ENCODE measurements at places on chromosomes 1 and 21. TPM values are rescaled to one million over a fixed set of nuclear protein-coding genes. Genes with fewer than 3 reads are reported as not detected.

GRCh38 chr1:14915356-14916054 is 238.0 kb upstream of the TMEM51 start:
- no peak for DNase-seq

Gene CNTN2
- total RNA-seq = 2.1 TPM

- DNase-seq = no peak
Measured at GRCh38 chr1:11990303-11991032, 10.2 kb downstream of the MFN2 start.

Gene PTGFR
- total RNA-seq = 28.7 TPM

Gene GSTM1
- not detected for total RNA-seq

- DNase-seq = no peak
Measured at GRCh38 chr1:24486331-24487065, 16.1 kb upstream of the RCAN3 start.

Gene SDHC
- total RNA-seq = 29.4 TPM

DNA sequence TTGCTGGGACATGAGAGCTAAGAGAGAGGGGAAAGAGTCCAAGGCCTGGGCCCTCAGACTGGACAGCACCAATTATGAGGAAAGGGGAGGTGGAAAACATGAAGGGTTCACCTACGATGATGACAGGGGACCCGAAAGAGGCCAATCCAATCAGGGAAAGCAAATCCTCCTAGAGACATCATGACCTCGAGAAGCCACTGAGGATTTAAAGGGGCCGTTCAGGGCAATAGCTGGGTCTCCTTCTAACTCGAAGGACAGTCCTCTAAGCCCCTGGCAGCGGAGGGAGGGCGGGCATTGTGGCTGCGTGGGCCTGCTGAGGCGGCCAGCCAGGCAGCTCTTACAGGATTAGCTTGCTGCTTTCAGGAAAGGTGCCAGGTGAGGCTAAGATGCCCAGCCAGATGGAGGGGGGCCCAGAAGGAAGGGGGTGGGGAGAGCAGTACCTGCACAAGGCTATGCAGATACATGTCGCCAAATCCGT is 7.4 kb downstream of the MEF2D start:
- no peak for DNase-seq

DNA sequence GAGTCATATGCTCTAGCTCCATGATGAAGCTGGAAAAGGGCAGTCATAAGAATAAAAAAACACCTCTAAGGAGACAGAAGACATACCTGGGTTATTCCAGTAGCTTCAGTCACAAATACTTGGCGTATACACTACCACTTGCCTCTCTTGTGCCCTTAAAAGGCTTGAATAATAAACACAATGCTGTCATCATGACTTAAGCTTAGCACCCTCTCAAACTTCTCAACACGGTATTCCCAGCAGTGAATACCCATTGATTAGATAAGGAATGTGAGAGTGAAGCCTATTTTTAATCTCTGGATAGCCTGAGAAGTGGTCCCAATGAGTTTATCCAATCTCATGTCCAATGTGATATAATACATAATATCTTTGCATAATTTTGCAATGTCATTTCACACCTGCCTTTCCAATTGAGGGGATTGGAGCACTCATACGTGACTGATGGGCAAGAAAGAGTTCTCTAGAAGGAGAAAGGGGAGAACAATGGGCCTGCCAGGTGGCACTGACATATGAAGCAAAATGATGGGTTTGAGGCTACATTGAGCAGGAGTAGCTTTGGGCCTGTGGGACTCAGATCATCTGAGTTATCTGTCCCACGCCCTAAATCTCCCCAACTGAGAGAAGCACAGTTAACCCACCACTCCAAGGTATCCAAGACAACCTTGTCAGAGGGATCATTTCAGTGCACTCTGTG is 298.6 kb upstream of the DAB1 start:
- no peak for DNase-seq

DNA sequence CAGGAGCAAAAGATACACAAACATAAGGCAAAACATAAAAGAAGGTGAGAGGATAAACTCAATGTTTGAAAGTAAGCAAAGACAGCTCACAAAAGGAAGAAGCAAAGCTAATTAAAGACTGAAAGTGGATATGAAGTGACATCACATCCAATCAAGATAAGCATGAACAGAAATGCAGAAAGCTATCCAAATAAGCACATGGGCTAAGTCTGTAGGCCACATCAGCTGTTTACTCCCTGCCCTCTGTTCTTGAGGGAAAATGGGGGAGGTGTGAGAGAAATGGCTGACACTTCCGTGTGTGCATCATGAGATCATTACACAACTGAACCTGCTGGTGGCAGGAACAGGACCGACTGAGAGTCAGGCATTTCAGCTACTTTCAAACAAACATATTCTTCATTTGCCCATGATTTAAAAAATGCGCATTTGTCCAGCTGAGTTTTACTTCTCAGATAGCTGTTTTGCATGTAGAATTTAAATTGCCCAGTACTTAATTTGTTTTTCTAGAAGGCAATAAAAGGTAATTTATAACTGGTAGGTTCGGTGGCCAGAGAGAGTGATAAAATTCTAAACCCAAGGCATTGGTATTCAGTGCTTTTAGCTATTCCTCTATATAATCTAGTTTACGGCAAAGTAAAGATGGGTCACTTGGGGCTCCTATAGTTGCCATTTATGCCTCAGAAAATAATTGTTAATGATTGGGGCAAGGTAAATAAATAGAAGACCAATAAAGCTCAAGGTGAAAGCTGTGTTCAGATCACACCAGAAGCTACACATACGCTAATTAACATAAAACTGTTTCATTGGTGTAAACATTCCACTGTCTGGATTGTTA is 27.2 kb upstream of the MAN1A2 start:
- peak; percentile 61 for DNase-seq

DNA sequence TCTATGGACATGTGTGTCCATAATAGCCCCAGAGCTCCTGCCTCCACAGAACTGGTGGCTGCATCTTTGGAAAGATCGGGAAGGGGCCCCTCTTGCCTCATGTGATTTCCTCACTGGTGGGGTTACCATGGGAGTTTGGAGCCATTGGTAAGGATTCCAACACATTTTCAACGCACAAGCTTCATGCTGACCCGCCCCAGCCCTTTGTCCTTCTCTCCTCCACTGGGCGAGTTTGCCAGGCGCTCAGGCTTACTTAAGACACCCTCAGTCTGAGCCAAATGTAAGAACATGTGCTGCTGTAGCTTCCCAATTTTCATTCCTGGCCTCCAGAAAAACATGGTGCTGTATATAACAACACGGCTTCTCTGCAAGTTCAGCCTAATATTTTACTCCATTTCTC is 72.4 kb downstream of the ATP5PO start:
- DNase-seq = no peak

- DNase-seq = no peak
Measured at GRCh38 chr1:229388897-229389580, 44.9 kb downstream of the ACTA1 start.

Gene XCL1
- not detected for total RNA-seq

Gene FNDC5
- 50.5 TPM for total RNA-seq

GRCh38 chr1:219757890-219758289 is 145.0 kb upstream of the ZC3H11B start:
- DNase-seq = peak; percentile 32

Gene RAB42
- total RNA-seq = 6.1 TPM

- DNase-seq = no peak
Measured at GRCh38 chr1:183227422-183228346, 41.6 kb downstream of the LAMC2 start.

Gene SDC3
- 32.4 TPM for total RNA-seq

GRCh38 chr1:15627343-15627988 is 10.2 kb downstream of the DDI2 start:
- DNase-seq = no peak

- DNase-seq = no peak
Measured at GRCh38 chr1:20074725-20075171, 4.8 kb downstream of the PLA2G5 start.

- no peak for DNase-seq
Measured at GRCh38 chr1:75539230-75540116, 71.4 kb downstream of the SLC44A5 start.

- no peak for DNase-seq
Measured at GRCh38 chr1:155104605-155105534, 22.8 kb upstream of the EFNA1 start.

- no peak for DNase-seq
Measured at GRCh38 chr1:103790172-103790571, 40.5 kb downstream of the AMY1C start.

DNA sequence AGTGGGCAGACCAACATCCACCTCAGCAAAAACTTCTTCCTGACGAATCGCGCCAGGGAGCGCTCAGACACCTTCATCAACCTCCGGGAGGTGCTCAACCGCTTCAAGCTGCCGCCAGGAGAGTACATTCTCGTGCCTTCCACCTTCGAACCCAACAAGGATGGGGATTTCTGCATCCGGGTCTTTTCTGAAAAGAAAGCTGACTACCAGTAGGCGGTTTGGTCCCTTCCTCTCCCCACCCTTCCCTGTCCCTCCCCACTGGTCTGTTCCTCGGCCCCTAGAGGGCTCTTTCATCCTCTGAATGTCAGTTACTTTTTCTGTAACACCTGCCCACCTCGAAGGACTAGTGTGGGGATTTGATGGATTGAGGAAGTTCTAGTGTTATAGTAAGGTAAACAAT is 46.9 kb downstream of the CAPN2 start:
- no peak for DNase-seq

DNA sequence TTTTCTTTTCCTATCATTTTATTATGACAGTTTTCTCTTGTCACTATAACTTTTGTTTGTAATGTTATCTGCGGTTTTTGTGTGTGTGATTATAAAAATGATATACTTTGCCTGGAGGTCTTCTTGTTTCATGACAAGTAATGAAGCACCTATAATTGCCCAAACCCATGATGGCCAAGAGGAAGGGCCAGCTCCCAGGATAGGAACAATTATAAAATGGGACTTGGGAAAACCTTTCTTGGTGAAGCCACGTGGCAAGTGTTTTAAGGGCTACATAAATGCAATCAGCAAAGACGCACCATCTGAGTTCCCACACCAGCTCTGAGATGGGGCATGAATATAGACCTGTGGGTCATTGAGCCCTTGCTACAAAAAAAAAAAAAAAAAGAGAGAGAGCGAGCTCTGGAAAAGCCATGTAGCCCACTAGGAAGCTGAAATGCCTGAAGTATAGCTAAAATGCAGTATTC is 462.6 kb upstream of the RUNX1 start:
- no peak for DNase-seq

Gene OR2G6
- not detected for total RNA-seq

Gene SPRR4
- total RNA-seq = not detected

GRCh38 chr21:31577271-31577670 is 82.2 kb upstream of the SOD1 start:
- no peak for DNase-seq

DNA sequence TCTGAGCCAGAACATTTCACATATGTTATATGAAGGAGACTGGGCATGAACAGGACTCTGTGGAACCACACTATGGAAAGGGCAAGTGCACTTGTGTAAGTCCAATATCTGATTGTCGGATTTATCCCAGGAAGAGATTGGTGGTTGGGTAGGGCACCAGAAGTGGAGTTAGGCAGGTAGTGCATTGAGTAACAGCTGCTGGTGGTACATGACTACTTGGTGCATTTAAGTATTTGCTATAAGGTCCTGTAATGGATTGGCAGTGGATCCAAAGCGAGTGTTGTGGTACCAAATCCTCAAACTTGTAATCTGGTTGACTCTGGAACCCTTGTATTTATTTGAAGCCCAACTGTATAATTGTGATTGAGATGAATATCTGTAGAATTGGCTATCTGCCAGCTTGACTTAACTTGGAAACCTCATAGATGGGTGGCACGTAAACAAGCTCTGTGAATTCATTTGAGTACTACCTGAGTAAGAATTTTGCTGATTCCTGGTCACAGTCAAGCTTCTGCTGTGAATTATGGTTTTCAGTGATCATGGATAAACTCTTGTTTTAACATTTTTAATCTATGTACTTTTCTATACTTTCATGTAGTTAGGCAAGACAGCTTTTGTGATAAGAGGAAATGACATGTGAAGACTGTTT is 21.1 kb downstream of the UBAP2L start:
- DNase-seq = no peak

Data from urinary bladder (tissue), 4 donors.